ENCODE measurements at places on chromosomes 4 and X.
A peak's percentile ranks its signal among the peaks of the same experiment; 100 is the strongest.

- no peak for DNase-seq
Observed at GRCh38 chr4:140363051-140363450, 10.4 kb upstream of the SCOC start.

GRCh38 chrX:56786889-56787733 lies 58.1 kb downstream of the NBDY start:
- no peak for DNase-seq

DNA sequence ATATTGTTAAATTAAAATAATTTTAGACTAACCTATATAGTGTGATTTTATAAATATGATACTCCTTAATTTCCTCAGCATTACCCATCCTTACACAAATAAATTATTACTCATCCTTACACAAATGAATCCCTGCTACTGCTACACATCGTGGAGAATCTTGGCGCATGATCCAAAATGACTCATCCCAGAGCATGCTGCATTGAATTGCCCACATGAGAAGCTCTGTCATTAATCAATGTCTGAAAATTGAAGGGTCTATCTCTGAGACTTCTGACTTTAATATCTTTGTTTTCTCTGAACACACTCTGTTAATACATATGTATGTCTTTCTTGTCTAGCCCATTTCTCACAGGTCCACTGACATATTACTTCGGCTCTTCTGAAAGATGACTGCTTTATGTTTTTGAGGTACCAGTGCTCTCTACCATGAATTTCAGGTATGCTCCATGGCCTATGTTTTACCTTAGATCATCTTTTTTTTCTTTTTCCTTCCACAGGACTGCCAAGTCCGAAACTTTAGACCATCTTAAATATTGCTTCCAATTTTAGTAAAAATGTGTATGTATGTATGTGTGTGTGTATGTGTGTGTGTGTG lies 15.7 kb upstream of the DUSP21 start:
- DNase-seq = peak; percentile 4

- DNase-seq = peak; percentile 10
Observed at GRCh38 chr4:87738483-87738882, 60.9 kb upstream of the IBSP start.

GRCh38 chrX:6257025-6257424 lies 28.4 kb upstream of the NLGN4X start:
- no peak for DNase-seq

- peak; percentile 52 for DNase-seq
Observed at GRCh38 chr4:94457692-94458106, 6.0 kb downstream of the PDLIM5 start.

GRCh38 chr4:142352712-142353111 lies 493.4 kb downstream of the INPP4B start:
- DNase-seq = peak; percentile 52

DNA sequence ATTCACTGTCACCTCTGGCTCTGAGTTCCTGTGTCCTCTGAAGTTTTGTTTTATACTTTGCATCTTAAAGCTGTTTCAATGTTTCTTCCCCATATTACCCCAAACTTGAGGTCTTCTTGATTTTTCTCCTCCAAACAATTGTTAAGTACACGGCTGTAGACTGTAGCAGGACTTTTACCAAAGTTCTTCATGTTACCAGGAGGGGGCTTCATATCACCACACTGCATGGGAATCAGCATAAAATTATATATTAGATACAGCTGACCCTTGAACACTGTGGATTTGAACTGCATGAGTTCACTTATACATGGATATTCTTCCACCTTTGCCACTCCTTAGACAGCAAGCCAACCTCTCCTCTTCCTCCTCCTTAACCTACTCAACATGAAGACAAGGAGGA lies 56.6 kb downstream of the SPATA18 start:
- peak; percentile 48 for DNase-seq
